ENCODE measurements at places on chromosomes 2 and 18.
A peak's percentile ranks its signal among the peaks of the same experiment; 100 is the strongest.

- DNase-seq: no peak
These were observed 10.6 kb downstream of the PLCD4 start for GRCh38 chr2:218618102-218618860.

DNA sequence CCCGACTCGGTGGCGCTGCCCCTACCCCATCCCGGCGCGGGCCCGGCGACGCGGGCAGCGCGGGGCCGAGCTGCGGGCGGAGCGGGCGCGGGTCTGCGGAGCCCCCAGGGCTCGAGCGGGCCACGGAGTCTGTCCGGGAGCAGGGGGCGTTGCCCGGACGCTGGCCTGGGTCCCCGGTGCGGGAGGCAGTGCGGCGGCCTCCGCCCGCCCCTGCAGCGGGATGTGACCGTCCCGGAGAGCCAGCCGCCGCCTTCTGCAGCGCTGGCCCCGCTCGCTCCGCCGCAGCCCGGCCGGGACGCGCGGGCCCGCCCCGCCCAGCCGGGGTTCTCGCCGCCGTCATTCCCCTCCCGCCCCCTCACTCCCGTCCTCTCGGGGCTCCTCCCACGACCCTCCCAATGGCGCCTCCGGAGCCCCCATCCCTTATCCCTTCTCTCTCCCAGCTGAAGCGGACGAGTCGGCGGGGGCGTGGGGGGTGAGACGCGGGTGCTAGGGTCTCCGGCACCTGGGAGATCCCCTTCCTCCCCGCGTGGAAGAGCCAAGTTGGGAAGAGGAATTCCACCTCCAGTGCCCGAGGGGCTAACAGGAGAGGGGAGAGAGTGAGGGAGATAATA is at the start of gene FNDC4:
Gene FNDC4, minus strand, starts transcription at position 257 of the 611 bp plus-strand sequence. CDS start 521 bp downstream, outside the sequence.
- DNase-seq: peak; percentile 50

- no peak for DNase-seq
These were observed 56.7 kb upstream of the MSTN start for GRCh38 chr2:190119257-190119656.

DNA sequence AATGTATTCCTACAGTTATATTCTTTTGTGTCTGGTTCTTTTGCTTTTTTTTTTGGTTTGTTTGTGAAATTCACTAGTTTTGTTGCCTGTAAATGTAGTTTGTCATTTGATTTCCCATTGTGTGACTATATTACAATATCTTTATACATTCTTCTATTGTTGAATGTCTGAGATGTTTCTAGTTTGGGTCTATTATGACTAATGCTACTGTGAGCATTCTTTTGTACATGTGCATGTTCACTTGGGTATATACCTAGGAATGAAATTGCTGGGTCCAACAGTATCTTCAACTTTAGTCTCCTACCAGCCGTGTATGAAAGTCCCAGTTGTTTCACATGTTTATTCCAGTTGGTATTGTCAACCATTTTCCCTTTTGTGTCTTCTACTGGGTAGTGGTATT is 112.7 kb upstream of the RBMS1 start:
- DNase-seq: no peak

Measured in small intestine (tissue), 16 donors.